ENCODE measurements at places on chromosomes 7 and 10. TPM values are rescaled to one million over a fixed set of nuclear protein-coding genes. Genes with fewer than 3 reads are reported as not detected.

CPN1 gene
- 0.20 TPM for total RNA-seq

PAX4 gene
- total RNA-seq: not detected

BCL7B gene
- 66.8 TPM for total RNA-seq

ZNF736 gene
- 0.02 TPM for total RNA-seq

Data from A549 treated with GW870086 at 1 μM for 4 hours (cell line).